ENCODE measurements at places on chromosomes 12 and 14.

GRCh38 chr12:103769240-103769945 is 71.6 kb downstream of the NT5DC3 start:
- no peak for DNase-seq

DNA sequence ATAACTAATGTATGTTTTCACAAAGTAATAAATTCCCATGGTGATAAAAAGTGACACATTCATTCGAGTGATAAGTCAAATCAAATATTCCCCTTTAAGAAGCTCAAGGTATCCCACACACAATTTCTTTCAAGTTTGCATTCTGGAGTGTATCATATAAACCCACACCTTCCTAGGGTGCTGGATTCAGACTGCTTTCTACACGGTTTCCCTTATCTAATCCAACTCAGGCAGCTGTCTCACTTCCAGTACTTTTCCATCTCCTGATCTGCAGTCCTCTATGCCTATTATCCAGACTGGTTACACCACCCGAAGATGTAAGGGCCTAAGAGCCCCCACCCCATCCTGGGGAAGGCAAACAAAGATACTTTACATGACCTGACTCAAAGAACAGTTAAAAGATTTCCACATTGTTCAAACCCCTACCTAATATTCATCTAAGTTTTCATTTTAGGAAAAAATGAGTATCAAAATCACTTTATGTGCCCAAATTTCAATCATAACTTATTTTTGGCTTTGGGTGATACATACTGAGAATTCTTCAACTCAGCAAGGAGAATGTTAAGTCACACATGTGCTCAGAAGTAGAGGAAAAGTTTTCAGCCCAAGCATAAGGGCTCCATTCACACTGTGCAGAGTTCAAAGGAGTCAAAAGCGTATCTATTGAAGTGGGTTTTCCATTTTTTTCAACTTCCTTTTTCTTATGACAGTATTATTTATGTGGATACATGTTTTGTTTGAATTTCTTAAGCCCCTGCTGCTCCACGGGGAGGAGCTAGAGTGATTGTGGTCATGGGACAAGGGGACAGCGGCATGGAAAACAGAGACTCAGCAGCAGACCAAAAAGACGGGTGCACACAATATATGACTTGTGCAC is 41.8 kb downstream of the CORO1C start:
- peak; percentile 47 for DNase-seq

DNA sequence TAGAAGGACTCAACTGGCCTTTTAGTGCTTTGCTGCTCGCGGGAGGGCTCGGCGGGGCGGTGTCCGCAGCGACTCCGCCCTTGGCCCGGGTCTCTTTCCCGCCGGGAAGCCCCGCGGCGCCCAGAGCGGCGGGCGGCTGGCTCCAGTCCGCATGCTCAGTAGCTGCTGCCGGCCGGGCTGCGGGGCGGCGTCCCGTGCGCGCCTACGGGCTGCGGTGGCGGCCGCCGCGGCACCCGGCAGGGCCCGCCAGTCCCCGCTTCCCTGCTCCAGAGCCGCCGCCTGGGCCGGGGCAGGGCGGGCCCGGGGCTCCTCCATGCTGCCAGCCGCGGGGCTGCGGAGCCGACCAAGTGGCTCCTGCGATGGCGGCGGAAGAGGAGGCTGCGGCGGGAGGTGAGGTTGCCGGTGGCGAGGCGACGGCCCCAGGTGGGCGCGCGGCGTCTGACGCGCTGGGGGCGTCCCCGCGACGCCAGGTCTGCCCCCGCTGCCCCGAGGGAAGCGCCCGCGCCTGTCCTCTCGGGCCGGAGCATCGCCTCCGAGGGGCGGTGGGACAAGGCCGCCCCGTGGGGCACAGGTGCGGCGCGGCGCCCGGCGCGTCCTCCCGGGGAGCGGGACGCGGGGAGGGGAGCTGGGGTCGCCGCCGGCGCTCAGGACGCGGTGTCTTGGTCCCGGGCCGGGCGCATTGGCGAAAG is at the start of gene BMAL2:
Gene BMAL2, plus strand, starts transcription at position 123 of the 689 bp plus-strand sequence. Its CDS starts 237 bp downstream, at position 360.
- DNase-seq, result peak; percentile 27

GRCh38 chr14:77377502-77377844 is 294 bp downstream of the SAMD15 start:
- DNase-seq, result no peak

DNA sequence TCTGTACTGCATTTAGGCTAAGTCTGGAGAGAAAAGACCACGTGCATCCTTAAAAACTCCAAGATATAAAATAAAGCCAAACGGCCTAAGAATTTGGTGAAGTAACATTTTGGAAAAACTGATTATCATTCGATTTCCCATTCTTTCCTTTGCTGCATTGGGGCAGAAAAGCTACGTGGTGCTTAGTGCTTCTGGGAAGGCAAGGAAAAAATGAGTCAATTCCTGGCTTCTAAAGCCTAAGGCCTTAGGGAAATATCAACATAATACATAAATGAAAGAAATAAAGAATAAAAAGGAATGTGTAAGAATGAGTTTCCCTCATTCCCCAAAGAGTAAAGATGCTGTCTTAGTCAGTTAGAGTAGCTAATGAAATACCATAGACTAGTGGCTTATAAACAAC is 520.5 kb downstream of the GLT1D1 start:
- no peak for DNase-seq

DNA sequence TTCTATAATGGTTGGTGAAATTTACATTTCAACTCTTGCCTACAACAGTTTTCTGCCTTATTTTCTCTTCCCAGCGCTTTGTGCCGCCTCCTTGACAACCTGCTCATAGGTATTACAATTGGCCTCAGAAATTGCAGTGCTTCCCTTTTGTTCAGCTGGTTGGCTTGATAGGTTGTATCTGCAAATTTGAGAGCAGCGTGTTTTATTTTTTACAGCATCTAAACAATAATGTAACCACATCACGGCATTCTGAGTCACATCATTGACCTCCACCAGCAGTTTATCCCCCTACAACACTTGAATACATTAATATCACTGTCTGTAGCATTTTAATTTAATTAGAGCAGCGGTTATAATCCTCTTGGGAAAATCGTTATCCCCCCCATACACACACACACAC is 99.4 kb downstream of the ETV6 start:
- no peak for DNase-seq

DNA sequence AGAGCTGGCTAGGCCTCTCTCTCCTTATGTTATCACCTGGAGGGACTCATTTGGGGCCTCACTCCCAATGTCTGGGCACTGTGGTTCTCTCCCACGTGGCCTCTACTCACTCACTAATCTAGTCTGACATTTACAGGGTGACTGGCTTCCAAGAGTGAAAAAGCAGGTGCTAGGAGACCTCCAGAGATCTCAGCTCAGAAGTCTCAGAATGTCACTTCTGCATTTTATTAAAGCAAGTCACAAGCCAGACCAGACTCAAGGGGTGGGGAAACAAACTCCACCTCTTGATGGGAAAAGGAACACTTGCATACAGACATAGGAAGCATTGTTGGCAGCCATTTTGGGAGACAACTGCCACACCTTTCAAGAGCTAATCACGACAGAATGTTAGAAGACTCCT is 175.9 kb downstream of the MON2 start:
- DNase-seq, result no peak

- DNase-seq, result peak; percentile 44
Observed at GRCh38 chr14:54567639-54568561, 972 bp downstream of the SAMD4A start.

DNA sequence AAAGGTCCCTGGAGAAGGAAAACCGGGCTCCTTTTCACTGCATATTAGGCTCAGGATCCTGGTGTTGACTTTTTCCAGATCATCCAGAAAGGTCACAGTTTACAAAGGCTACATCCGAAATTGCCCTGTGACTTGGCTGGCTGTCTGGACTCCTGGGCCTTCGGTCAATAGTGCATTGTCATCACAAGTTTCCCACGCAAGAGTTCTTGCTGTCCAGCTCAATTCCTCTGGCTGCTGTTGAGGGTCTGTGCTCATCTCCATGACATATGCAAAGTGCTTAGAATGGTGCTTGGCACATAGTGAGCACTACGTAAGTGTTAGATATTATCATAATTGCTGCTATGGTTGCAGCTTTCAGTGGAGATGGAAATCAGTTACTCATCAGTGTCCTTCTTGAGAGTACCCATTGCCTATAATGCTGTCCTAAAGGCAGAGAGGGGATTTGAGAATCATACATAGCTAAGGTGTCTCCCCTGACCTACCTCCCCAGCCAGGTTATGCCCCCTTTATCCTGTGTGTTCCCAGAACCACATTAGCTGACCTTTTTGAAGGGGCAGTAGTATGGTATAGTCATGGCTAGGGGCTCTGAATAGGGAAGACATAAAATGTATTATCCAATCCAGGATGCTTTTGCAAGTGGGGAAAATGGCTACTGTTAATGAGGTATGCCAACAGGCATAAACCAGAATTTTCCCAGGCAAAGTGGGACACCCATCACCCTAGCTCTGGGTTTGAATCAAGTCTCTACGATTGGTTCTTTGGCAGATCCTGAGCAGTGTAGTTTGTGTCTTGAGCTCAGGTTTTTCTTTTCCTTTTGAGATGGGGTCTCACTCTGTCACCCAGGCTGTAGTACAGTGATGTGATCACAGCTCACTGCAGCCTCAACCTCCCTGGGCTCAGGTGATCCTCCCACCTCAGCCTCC is 132.0 kb upstream of the CCND2 start:
- DNase-seq, result peak; percentile 24

DNA sequence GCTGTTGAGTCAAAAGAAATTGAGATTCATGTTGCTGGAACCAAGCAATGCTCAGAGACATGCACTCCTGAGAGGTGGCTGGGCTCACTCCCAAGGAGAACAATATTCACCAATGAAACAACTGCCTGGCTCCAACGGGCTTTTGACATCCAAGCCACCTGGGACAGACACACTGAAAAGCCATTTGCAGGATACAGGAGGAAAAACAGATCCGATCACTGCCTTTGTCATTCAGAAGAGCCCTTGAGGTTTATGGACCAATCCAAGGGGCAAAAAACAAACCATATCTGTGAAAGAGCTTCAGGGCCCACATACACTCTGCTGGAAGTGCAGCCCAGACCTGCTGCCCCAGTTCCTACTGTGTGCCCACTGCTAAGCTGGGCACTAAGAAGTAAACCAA is 277.5 kb downstream of the NUAK1 start:
- no peak for DNase-seq

- peak; percentile 73 for DNase-seq
Observed at GRCh38 chr14:64253672-64254071, 40.5 kb downstream of the ESR2 start.

DNA sequence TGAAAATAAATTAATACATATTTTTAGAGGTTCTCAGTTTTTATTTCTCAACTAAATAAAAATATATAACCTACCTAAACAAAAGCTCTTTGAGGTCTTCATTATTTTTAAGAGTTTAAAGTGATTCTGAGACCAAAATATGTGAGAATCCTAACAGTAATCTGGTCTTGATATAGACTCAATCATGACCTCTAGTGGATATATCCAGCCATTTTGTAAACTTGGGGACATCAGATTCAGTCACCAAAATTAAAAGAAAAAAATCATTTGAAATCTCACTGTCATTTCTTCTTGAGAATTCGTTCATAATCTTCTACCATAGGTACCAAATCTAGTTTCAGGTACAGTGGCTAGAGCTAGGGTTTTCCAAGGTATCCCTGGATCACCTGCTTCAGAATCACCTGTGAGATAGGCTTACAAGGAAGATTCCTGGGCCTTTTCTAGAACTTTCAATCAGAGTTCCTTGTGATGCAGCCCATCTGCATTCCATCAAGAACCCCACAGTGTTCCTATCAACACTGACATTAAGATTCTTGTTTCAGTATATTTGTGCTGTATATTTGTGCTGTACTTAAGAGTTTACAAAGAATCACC is 214.9 kb downstream of the ADAMTS20 start:
- DNase-seq, result peak; percentile 74

GRCh38 chr12:27424631-27425230 is 21.8 kb upstream of the SMCO2 start:
- peak; percentile 78 for DNase-seq

DNA sequence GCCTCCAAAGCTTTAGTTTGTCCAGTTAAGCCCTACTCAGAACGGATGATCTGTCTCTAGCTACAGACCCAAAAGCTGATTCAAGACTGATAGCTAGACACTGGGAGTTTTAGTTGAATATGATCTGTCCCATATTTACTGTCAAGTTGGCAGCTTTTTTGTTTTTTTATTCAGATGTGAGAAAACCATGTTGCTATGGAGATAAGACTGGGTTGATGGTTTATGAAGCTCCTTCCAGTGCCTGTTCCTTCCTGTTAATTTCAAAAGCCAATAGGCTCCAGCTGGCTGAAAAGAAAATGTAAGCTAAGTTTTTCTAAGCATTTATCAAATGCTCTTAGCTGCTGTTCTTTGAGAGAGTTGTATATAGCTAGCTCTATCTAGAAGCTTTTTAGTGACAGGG is 4.7 kb downstream of the DYNLL1 start:
- peak; percentile 22 for DNase-seq

DNA sequence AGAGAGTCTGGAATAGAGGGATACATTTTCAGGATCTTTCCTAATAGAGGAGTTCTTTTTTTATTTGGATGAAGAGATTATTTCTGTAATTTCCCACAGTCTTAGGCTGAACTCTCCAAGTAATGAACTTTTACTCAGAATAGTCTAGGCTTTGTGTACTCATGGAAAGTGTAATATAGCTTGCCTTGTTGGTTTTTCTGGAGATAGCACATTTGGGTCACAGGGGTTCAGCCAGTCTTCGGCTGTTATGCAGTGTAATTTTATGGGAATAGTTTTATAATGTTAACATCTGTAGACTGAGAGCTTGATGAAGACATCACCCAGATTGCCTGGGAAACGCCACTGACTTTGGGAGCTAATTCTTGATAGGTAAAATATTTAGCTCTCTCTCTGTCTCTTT is 450.8 kb downstream of the RAD51B start:
- no peak for DNase-seq

GRCh38 chr14:57089901-57090300 is 178.8 kb downstream of the EXOC5 start:
- no peak for DNase-seq

DNA sequence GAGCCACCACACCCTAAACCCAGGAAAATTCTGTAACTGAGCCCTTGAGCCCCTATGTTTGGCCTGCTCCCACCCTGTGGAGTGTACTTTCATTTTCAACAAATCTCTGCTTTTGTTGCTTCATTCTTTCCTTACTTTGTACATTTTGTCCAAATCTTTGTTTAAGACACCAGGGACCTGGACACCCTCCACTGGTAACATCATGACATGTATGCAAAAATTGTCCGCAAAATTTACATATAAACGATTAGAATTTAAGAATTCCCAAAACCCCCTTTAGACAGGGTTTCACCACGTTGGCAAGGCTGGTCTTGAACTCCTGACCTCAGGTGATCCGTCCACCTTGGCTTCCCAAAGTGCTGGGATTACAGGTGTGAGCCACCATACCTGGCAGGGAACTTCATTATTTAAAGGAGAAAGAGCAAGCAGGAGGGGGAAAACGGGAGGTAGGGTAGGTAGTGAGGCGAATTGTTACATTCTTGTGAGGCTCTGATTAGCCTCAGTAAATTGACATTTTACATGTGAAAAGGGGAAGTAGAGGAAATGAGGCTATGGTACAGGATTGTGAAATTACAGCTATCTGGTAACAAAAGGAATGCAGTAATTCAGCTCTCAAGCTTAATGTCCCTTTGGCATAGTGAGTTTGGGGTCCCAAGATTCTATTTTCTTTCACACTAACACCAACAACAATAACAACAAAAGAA is 27.6 kb downstream of the TUBA1A start:
- DNase-seq, result no peak

GRCh38 chr12:13023811-13024530 is 20.2 kb upstream of the FAM234B start:
- DNase-seq, result peak; percentile 88

- peak; percentile 77 for DNase-seq
Observed at GRCh38 chr14:58637040-58637390, 747 bp upstream of the DACT1 start.

Measured in fibroblast of mammary gland (primary cell).